ENCODE measurements at places on chromosomes 6 and 20. TPM values are rescaled to one million over a fixed set of nuclear protein-coding genes. Genes with fewer than 3 reads are reported as not detected.

DNA sequence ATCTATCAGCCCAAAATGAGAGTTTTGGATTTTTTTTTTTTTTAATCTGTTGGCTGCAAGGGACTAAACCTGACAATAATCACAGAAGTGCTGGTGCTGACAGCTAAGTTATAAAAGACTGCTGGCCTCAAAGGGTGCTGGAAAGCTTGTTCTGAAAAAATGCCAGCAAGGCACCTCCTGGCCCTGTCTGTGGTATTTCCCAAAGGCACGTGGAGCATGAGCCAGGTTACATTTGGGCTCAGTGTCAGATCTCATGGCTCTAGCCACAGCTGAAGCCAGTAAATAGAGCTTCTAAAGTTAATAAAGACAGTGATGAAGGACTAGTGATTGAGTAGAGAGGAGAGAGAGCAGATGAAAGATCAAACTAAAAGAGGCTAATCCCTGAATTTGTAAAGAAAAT is 178.9 kb downstream of the FUT9 start:
- DNase-seq: no peak

The RIPOR3 gene
- total RNA-seq: 2.8 TPM

DNA sequence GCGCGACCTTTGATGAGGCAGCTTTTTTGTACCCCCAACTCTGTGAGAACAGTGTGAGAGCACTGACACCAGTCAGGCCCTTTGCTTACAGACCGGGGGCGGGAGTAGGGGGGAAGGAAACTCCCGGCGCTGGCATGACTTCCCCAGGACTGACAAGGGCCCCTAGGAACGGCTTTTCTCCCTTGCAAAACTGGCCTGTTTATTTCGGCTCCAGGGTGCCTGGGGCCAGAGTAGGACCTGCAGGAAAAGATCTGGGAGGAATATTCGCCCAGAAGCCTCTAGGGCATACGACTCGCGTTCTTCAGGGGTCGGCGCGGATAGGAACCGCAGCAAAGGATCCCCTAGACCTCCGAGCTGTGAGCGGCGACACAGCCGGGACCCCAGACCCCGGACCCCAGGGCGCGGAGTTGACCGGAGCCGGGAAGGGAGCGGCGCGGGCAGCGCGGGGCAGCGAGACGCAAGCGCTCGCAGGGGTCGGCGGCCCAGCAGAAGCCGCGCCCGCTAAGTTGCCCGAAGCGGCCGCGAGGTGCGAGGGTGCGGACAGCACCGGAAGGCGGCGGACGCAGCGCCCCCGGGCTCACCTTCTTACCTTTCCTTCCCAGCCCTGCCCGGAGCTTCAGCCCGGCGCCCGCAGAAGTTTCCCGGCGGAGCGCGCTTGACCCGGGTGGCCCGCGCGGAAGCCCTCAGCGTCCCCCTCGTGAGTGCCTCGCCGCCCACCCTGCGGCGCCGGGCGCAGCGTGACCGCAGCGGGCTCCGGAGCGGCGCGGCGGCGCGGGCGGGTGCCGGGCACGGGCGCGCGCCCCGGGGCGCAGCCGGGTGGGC is at the start of gene POPDC3:
TSS of gene POPDC3 (minus strand) at position 771 of the 822 bp plus-strand sequence. CDS start 18,105 bp downstream, outside the sequence.
- DNase-seq: peak; percentile 62

The MEI4 gene
- total RNA-seq: 0.09 TPM

DNA sequence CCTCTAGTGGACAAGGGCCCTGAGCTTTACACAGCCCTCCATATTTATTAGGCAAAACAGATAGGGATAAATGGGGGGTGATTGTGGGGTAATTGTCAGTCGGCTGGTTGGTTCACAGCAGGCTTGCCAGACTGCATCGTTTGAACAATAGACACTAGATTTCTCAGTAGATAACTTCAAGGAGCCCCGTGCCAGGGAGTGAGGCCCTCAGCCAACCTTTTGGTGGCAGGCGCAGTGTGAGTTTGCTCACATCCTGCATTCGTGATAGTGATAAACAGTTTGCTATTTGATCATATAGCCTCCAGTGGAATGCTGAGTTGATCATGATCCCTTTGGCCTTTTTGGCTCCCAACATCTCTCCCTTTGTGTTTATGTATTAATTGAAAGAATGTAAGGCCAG is 3.6 kb upstream of the ABHD12 start:
- DNase-seq: no peak

The ATRN gene
- total RNA-seq: 28.3 TPM

- DNase-seq: no peak
Observed at GRCh38 chr6:44730771-44731391, 343.4 kb downstream of the CDC5L start.

GRCh38 chr6:150491131-150491810 is 108.4 kb upstream of the PLEKHG1 start:
- DNase-seq: peak; percentile 30

- peak; percentile 50 for DNase-seq
Observed at GRCh38 chr6:32196682-32197616, 4.5 kb upstream of the GPSM3 start.

DNA sequence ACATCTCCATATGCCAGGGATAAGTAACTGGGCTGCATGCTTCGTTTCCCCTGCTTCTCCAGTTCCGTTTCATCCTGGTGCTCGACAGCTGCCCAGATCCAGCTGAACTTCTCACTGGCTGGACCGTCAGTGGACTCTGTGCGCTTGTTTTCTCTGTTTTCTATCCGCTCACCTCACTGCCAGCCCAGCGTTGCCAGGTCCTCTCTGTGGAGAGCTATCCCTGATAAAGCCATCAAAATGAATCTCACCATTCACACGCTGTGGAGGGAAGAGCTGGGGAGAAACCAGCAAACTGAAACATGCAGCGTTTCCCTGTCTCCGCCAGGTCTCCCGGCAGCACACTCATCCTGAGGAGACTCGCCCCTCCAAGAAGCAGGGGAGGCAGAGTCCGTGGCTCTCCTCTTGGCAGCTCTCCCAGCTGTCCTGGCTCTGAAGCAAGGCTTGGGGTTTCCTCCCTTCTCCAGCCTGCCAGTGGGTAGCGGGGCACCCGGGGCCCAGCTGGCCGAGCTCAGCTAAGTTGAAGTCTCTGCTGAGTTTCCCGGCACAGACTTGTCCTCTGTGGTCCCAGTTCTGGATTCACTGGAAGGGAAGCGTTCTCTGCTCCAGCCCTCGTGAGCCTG is 160.9 kb downstream of the DTNBP1 start:
- DNase-seq: no peak
